ENCODE measurements at places on chromosomes 7 and 10.

GRCh38 chr7:83270407-83270806, 107.7 kb upstream of the PCLO start:
- DNase-seq, result no peak

GRCh38 chr10:43461950-43462349, 25.0 kb downstream of the ZNF487 start:
- DNase-seq, result peak; percentile 87

DNA sequence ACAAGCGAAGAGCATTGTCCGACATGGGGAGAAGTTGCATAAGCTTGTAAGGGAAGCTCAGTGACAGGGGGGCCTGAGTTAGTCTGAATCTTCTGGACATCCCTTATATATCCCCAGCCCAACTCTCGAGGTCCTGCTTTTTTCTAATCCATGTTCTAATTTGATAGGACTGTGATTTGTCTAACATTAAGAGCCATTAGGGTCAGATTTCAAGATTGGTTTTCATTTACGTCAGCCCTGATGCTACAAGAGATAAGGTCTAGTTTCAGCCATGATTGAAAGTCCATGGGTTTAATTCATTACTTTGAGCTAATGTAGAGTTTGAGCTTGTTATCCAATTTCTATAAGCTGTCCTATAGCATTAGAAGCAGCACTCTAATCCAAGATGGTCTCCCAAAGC, 20.3 kb downstream of the TLX1 start:
- no peak for DNase-seq

- no peak for DNase-seq
Measured at GRCh38 chr10:11444155-11444530, 167.3 kb downstream of the USP6NL start.

- no peak for DNase-seq
Measured at GRCh38 chr7:15554081-15554480, 7.7 kb downstream of the AGMO start.

GRCh38 chr10:847868-848267, 83.6 kb downstream of the LARP4B start:
- no peak for DNase-seq

DNA sequence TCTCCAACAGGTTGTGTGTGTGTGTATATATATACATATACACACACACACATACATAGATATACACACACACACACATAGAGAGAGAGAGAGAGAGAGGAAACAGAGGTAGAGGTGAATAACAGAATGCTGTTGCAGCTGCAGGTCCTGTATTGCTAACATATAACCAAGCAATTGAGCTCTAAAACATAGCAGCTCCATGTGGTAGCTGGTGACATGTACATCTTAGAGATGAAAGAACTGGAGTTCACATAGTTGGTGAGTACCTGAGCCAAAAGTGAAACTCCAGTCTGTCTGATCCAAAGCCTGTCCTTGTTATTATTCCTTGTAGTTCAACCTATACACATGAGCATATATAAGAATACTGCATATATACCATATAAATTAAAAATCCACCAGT, 152.9 kb upstream of the CSTF2T start:
- no peak for DNase-seq

GRCh38 chr10:778626-779330, 89.3 kb upstream of the DIP2C start:
- DNase-seq, result no peak

DNA sequence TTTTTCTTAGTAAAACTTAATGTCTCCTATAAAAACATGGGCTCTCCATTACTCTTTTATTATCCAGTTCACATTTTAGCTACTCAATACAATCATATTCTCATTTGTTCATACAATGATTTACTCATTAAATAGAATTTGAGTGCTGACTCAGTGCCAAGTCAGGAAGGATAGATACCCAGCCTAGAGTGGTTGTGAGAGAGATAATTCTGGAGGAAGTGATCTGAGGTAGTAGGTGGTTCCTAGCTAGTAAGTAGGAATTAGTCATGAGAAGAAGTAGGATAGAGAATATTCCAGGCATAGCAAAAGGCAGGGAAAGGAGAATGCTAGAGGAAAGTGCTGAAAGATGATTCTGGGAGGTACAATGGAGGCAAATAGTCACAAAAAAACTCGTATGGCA, 133.5 kb upstream of the MBL2 start:
- no peak for DNase-seq

GRCh38 chr10:112122827-112123226, 60.7 kb downstream of the GPAM start:
- no peak for DNase-seq

GRCh38 chr7:74617180-74617744, 40.3 kb upstream of the GTF2I start:
- DNase-seq, result peak; percentile 70

- DNase-seq, result no peak
Measured at GRCh38 chr7:99953649-99954048, 22.2 kb downstream of the AZGP1 start.

DNA sequence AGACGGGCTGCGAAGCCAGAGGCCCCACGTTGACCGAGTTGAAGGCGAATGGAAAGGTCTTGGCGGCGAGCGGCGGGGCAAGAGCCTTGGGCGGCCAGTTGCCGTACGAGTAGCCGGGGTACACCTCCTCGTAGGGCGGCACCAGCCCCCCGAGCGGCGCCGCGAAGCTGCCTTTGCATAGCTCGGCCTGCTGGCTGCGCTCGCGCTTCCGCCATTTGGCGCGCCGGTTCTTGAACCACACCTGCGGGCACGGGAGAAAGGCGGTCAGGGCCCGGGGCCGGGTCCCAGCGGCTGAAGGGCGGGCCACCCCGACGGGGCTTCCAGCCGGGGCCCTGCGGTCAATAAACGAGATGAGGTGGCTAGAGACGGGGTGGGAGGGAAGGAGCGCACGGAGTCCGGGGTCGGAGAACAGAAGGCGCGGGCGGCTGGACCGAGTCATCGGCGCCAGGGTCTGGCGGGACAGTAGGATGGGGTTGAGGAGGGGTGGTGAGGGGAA, 4.8 kb downstream of the ELOVL3 start:
- no peak for DNase-seq

DNA sequence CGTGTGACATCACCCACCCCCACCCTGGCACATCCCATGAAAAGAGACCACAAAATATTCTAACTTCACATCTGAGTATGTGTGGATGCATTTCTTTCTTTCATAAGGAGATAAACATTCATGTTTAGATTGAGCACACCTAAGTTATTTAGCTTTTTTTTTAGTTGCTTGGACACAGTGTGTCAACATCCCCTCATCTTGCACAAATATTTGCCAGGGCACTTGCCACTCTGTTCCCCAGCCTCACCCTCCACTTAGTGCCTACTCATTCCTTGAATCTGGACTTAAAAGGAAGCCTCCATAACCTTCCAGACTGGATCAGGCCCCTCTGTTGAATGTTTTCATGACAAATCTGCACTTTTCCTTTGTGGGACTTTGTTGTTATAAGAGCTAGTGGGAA, 338.9 kb upstream of the IGFBP3 start:
- DNase-seq, result no peak

- DNase-seq, result no peak
Measured at GRCh38 chr7:150993511-150993910, 2.7 kb downstream of the NOS3 start.

GRCh38 chr10:21740989-21741388, 207.0 kb downstream of the MLLT10 start:
- no peak for DNase-seq

- peak; percentile 68 for DNase-seq
Measured at GRCh38 chr7:2698581-2699288, 10.7 kb downstream of the AMZ1 start.
